ENCODE measurements at places on chromosomes 2 and 18.

- no peak for DNase-seq
Measured at GRCh38 chr2:27494284-27494943, 586 bp downstream of the FNDC4 start.

DNA sequence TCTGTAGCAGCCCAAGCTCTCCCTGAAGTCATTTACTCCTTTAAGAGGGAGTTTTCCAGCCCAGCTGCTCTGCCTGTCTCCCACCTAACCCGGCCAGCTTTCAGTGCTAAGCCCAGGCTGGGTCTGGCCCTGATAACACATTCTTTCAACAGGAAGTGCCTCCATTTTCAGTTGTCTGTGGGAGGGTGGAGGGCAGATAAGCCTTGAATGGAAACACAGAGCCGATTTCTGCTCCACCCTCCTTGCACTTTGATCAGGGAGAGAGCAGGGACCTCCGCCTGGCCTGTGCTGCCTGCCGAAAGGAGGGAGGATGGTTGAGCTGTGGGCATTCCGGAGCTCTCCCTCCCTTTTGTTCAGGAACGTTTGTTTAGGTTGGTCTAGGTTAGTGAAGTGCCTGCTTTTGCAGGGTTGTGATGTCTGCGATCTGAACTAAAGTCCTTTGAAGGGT, 24.8 kb downstream of the GATA6 start:
- no peak for DNase-seq

DNA sequence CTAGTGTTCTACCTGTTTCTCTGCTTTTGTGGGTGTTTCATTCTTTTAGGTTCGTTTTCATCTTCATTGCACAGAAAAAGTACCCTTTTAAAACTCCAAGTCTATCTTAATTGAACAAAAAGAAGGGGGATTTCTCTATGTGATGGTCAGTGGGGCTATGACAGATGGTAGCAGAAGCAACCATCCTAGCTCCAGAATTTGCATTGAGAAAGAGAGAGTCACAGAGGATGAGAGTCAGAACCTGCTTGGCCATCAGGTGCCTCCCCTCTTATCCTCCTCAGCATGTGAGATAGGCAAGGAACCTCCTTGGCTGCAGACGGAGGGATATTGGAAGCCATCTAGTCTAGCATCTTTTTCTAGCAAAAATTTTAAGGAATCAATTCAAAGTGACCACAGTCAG, 398.0 kb upstream of the DCC start:
- DNase-seq = no peak

- no peak for DNase-seq
Measured at GRCh38 chr2:86195808-86196387, 636 bp upstream of the IMMT start.

- DNase-seq = no peak
Measured at GRCh38 chr2:213320604-213321003, 36.3 kb downstream of the SPAG16 start.

DNA sequence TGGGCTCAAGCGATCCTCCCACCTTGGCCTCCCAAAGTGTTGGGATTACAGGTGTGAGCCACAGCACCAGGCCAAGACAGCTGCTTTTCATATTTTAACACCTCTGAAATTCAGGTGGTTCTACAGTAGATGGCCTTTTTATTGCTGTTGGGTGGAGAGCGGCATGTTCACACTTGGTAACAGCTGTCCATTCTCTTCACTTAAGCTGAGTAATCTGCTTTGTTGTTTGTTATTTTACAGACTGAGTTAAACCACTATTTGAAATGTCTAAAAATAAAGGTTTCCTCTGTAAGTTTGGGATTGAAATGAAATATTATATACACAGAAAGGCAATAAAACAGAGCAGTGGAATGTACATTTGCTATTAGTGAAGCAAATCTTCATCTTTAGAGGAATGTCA, 44.9 kb upstream of the TLK1 start:
- no peak for DNase-seq

- DNase-seq = no peak
Measured at GRCh38 chr18:59690996-59691395, 6.2 kb downstream of the CCBE1 start.

- DNase-seq = no peak
Measured at GRCh38 chr18:72201032-72201431, 343.1 kb downstream of the CBLN2 start.

GRCh38 chr2:64582774-64583340, 58.7 kb downstream of the AFTPH start:
- no peak for DNase-seq

GRCh38 chr2:189409647-189410046, 31.6 kb upstream of the WDR75 start:
- DNase-seq = no peak

DNA sequence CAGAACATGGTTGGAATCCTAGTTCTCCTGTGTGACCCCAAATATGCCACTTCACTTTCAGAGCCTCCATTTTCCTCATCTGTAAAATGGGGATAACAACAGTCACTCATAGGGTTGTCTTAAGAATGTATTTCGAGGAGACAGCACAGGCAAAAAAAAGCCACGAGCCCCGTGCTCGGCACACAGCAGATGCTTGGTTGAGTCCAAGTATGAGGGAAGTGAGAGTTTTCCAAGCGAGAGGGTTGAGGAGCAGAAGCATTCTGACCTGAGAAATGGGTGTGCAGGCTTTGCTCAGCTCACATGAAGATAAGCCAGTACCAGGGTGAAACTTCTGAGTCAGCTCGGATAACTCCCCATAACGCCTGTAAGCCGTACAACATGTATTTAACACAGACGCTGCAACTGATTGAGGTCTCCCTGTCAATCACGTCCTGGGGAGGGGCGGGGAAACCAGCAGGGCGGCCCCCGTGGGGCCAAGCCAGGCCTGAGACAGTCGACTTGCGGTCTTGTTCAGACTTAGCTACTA, 23.0 kb upstream of the ODC1 start:
- DNase-seq = no peak

DNA sequence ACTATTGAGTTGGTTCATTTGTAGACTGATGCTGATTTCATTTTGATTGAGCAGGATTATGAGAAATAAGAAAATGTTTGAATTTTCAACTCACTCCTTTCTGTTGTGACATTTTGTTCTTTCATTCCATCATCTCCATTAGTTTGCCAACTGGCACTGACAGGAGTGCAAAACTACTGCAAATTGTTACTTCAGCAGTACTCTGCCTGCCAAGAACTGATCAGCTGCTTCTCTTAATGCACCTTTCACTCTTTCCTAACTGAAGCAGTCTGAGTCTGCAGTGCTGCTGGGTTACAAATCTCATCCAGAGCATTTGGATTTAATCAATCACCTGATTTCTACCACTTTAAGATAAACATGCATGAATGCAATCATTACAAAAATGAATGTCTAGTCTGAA, 70.9 kb downstream of the TMEFF2 start:
- no peak for DNase-seq

DNA sequence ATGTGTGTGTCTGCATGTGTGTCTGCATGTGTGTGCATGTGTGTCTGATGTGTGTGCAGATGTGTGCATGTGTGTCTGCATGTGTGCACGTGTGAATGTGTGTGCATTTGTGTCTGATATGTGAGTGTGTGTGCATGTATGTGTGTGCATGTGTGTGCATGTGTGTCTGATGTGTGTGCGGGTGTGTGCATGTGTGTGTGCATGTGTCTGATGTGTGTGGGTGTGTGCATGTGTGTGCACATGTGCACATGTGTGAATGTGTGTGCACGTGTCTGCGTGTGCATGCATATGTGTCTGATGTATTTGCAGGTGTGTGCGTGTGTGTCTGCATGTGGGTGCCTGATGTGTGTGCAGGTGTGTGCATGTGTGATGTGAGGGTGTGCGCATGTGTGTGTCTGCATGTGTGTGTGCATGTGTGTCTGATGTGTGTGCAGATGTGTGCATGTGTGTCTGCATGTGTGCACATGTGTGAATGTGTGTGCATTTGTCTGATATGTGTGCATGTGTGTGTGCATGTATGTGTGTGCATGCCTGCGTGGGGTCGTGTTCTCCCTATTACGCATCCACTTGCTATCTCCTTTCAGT, 470.1 kb upstream of the HS6ST1 start:
- no peak for DNase-seq

GRCh38 chr2:53087874-53088461, 679.6 kb upstream of the CHAC2 start:
- no peak for DNase-seq

GRCh38 chr2:23753291-23754010, 173.5 kb downstream of the ATAD2B start:
- no peak for DNase-seq

DNA sequence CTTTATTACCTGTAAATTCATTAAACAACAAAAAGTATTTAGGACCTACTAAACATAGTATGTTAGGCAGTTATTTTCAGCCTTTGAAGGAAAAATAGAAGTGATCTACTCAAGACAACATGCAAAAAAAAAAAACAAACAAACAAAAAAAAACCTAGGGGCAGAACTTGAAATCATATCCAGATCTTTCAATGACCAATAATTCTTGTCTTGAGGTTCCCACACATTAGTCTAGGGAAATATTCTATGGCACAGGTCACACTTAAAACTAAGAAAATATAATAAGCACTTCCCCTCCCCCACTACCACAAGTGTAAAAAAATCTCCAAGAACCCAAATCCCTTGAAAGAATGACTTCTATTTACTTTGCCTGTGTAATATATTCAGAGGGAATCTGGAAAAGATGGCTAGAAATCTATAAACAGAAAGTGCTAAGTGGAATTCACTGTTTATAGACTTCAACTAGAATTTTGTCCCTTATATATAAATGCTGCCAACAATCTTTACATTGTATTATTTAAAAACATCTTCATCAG, 3.5 kb downstream of the PELI1 start:
- no peak for DNase-seq

- DNase-seq = no peak
Measured at GRCh38 chr18:33466822-33467221, 26.3 kb upstream of the CCDC178 start.

GRCh38 chr2:238974081-238974480, 126.2 kb downstream of the TWIST2 start:
- no peak for DNase-seq

- no peak for DNase-seq
Measured at GRCh38 chr2:191757208-191757607, 79.3 kb downstream of the NABP1 start.

- no peak for DNase-seq
Measured at GRCh38 chr2:180203972-180204371, 196.9 kb upstream of the CWC22 start.

DNA sequence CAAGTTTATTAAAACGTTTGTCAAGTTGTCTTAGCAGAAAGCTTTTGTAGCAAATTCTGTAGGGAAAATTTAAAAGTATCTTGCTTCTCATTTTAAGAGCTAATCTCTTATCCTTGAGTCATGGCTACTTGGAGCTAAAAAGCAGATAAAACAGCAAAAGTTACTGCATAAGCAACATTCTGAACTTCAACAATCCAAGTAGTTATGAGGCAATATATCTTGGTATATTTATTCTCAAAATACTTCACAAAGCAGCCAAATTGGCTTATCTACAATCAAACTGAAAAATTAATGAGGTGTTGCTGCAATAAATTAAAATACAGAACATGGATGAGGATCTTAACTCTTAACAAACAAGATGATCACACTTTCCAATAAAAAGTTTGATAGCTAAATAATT, 306.5 kb downstream of the PIEZO2 start:
- DNase-seq = no peak

DNA sequence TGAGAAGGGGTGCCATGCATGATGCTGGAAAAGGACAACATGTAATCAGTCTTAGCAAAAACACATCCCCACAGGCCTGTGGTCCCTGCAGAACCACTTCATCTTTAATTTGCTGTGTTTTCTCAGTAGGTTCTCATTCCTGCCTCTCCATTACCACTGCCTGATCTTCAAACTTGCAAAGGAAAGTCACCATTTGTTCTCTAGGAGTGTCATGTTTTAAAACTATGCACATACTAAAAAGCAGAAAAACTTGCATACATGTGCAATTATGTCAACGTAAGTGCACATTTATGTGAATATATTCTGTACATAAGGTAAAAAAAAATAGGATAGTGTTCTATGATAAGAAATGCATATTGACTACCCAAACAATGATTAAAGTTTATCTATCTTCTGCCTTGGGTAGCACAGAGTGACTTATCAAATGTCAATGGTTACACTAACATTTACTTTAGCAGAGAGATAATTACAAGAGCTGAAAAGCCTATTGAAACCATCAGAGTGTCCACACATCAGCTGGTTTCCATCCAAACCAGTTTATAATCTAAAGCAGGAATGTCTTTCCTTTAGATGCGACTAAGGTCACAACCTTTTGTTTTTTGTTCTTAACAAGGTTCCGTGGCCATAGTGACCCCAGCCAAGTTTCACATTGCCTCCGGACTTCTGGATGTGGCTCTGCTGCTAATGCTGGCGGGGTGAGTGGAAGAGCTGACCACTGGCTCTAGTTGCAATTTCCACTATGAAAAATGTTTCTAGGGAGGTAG, 58.7 kb upstream of the RMDN2 start:
- DNase-seq = no peak

DNA sequence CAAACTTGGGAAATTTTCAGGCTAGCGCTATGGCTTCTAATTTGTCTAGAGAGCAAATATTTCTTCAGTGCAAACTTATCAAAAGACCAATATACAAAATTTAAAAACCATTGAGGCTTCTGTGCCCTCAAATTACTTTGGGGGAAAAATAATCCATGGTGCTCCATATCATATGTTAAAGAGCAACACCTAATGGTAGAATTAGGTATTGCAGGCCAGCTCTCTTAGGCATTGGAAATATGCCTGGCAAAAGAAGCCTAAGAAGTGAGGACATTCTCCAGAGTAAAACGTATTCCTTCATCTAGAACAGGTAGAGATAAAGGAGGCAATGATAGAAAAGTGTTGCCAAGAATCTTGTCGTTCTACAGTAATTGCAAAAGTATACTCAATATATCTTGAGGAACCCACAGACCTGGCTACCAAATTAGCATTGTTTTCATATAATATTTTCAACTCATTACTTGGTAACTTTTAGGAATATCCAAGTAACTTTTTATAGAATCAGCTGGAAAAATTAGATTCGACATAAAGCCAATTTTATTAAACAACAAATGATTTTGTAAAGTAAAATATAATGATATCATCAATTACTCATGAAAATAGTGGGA, 401.1 kb downstream of the BCL11A start:
- DNase-seq = no peak

DNA sequence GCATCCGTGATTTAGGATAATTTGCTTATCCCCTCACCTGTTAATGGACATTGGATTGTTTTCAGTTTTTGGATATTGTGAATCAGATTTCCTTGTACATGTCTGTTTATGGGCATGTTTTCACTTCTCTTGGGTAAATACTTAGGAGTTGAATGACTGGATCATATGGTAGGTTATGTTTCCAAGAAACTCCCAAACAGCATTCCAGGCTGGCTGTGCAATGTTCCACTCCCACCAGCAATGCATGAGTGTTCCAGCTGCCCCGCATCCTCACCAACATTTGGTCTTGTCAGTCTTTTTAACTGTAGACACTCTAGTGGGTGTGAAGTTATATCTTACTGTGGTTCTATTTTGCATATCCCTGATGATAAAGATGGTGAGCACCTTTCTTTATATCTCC, 8.9 kb upstream of the LRRFIP1 start:
- no peak for DNase-seq

DNA sequence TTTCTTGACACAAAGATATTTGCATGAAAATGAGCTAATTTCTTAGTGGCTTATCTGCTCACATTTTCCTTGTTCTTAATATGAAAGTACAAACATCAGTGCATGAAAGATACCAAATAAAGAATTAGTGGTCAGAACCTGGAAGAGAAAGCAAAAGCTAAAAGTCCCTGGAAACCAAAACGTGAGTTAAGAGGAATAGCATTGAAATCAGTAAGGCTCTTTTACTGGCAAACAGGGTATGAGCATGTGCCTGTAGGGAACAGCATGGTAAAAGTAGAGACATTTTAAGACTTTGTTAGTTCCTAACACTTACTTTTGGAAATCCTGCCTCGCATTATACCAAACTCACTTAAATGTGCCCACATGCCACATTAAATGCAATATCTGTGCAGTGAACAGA, 31.9 kb upstream of the CWC22 start:
- DNase-seq = no peak

Data from stimulated activated CD4-positive, alpha-beta T cell treated with anti-CD3 and anti-CD28 coated beads, Interleukin-12 subunit alpha, Interleukin-12 subunit beta, amount 100 ng/mL, for 24 hours (primary cell).